ENCODE measurements at places on chromosomes 7 and 10. TPM values are rescaled to one million over a fixed set of nuclear protein-coding genes. Genes with fewer than 3 reads are reported as not detected.

Gene MRC1
- total RNA-seq = not detected

Gene CPVL
- total RNA-seq = 43.5 TPM

Gene EPHA1
- 21.6 TPM for total RNA-seq

Gene RNF148
- 0.76 TPM for total RNA-seq

Gene ABCC2
- 1.2 TPM for total RNA-seq

- H3K4me3 ChIP-seq = no peak overlapping the region
- H3K36me3 ChIP-seq = no peaks in the 10 kb centered on the region
- peak; percentile 74 for DNase-seq
- peaks cover 85% of the 10 kb centered on the region for H3K27me3 ChIP-seq
- H3K4me1 ChIP-seq = no peaks in the 10 kb centered on the region
Measured at GRCh38 chr7:44307301-44307900, 18.0 kb downstream of the CAMK2B start.

DNA sequence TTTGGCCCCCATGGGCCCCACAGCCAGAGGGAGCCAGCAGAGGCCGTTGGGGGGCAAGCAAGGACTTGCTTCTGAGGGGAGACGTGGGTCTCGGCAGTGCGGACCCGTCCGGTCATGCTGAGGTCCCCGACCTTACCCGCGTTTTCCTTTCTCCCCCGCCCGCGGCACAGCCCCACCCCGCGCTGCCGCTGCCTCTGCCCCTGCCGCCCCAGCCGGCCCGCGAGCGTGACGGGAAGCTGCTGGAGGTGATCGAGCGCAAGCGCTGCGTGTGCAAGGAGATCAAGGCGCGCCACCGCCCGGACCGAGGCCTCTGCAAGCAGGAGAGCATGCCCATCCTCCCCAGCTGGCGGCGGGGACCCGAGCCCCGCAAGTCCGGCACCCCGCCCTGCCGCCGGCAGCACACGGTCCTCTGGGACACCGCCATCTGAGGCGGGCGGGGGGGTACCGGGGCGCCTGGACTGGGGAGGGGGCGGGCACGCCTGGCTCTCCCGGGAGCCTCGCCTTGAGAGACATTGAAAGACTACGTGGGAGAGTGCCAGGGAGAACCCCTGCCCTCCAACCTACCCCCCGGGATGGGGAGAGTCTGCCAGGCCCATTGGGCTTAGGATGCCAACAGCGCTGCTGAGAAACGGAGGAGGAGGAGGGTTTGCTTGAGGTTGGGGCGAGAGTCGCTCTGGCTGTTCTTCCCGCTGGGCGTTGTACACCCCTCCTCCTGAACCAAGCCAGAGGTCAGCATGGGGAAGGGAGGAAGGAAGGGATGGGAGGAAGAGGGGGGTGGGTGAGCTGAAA, 9.9 kb downstream of the NYAP1 start:
- H3K27me3 ChIP-seq = peaks cover 30% of the 10 kb centered on the region
- peaks cover 5% of the 10 kb centered on the region for H3K36me3 ChIP-seq
- peak; percentile 34 for DNase-seq
- peak overlapping the region; percentile 22 for H3K4me3 ChIP-seq
- H3K27ac ChIP-seq = no peak overlapping the region

GRCh38 chr7:5532536-5533335, 109.1 kb upstream of the TNRC18 start:
- no peaks in the 10 kb centered on the region for H3K27me3 ChIP-seq
- peak overlapping the region; percentile 83 for H3K27ac ChIP-seq
- DNase-seq = peak; percentile 95

DNA sequence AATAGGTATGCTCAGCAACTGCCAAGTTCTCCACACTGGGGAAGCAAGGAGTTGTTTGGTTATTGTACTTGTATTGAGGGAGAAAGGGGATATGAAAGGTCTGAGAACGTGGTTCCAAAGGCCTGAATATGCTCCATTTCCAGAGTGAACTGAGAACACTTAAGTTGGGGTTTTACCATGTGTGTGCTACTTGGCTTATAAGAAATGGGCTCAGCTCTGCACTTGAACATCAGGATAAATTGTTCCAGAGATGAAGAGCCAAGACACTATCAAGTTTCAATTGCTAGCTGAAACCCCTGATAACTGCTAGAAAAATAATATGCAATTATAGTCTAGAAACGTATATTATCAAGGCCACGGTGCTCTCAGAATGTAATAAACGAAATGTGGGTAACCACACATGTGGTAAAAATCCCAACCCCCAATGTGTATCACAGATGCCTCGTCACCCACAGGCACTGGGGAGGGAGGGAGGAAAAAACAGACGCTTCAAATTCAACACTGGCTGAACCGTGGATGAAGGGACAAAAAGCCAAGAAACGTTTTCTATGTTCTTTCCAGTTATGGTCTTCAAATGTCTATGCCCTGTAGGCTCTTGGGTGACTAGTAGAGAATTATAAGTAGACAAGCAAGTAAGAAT, 16.3 kb downstream of the ELMO1 start:
- H3K27ac ChIP-seq = no peak overlapping the region
- no peaks in the 10 kb centered on the region for H3K36me3 ChIP-seq
- peaks cover 14% of the 10 kb centered on the region for H3K27me3 ChIP-seq
- H3K4me1 ChIP-seq = no peaks in the 10 kb centered on the region
- H3K4me3 ChIP-seq = no peak overlapping the region

GRCh38 chr7:39453743-39454355, 112.4 kb upstream of the YAE1 start:
- no peaks in the 10 kb centered on the region for H3K36me3 ChIP-seq
- no peak overlapping the region for H3K27ac ChIP-seq
- H3K27me3 ChIP-seq = peaks cover 22% of the 10 kb centered on the region

- no peaks in the 10 kb centered on the region for H3K27me3 ChIP-seq
- peaks cover 5% of the 10 kb centered on the region for H3K36me3 ChIP-seq
- no peak overlapping the region for H3K27ac ChIP-seq
- H3K4me1 ChIP-seq = peaks cover 21% of the 10 kb centered on the region
Measured at GRCh38 chr7:14691034-14691433, 211.5 kb downstream of the DGKB start.

DNA sequence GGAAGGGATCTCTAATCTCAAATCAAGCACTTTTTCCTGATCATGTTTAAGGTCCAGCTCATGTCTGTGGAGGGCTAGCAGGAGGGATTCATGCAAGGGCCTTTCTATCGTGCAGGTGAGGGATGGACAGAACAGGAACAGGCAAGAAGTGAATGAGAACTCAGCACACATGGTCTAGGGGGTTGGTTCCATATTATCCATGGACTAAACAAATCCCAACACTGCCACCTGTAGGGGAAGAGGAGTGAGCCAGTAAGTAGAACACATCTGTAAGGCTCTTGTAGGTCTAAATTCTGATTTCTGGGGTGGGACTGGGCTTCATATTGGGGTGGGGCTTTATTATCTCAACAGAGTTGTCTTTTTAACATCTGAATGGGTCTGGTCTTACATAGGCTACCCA, 138.0 kb upstream of the TARP start:
- no peaks in the 10 kb centered on the region for H3K36me3 ChIP-seq
- H3K27me3 ChIP-seq = peaks cover 38% of the 10 kb centered on the region
- no peak overlapping the region for H3K4me3 ChIP-seq
- peak; percentile 29 for DNase-seq
- no peaks in the 10 kb centered on the region for H3K4me1 ChIP-seq

DNA sequence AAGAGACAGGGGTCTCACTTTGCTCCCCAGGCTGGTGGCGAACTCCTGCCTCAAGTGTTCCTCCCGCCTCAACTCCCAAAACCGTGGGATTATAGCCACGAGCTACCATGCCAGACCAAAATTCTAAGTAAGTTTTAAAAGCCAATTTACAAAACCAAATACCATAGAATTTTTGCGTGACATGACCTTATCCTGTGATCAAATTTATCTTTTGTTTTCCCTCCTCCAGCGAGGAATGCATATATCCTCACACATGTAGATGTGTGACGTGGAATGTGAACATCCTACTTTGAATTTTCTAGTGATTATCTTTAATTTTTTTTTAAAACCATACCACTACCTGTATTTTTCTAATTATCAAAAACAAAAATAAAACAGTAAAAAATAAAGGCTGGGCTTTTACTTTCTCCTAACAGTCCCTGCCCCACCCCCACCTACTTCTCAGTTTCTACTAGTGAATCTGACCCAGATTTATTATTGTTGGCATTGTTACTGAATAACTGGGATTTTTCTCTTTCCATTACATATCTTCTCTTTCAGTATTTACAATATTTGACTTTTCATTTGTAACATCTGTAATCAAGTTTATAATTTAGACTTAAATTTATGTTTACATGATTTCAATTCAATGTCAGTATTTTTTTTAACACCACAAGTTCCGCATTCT, 26.0 kb downstream of the CYTH3 start:
- H3K4me1 ChIP-seq = peaks cover 30% of the 10 kb centered on the region
- H3K27ac ChIP-seq = no peak overlapping the region
- H3K36me3 ChIP-seq = no peaks in the 10 kb centered on the region
- DNase-seq = no peak

- H3K4me1 ChIP-seq = no peaks in the 10 kb centered on the region
- H3K36me3 ChIP-seq = no peaks in the 10 kb centered on the region
- no peak overlapping the region for H3K27ac ChIP-seq
- H3K27me3 ChIP-seq = no peaks in the 10 kb centered on the region
Measured at GRCh38 chr7:34486371-34486770, 171.6 kb upstream of the NPSR1 start.

- H3K36me3 ChIP-seq = peaks cover 6% of the 10 kb centered on the region
- H3K27ac ChIP-seq = no peak overlapping the region
Measured at GRCh38 chr10:100291356-100291755, 4.9 kb upstream of the BLOC1S2 start.

- no peak overlapping the region for H3K4me3 ChIP-seq
- no peaks in the 10 kb centered on the region for H3K27me3 ChIP-seq
- DNase-seq = no peak
- no peaks in the 10 kb centered on the region for H3K36me3 ChIP-seq
Measured at GRCh38 chr10:51300617-51301304, 226.5 kb downstream of the PRKG1 start.

GRCh38 chr7:92336662-92337340, 91.0 kb downstream of the ANKIB1 start:
- no peaks in the 10 kb centered on the region for H3K36me3 ChIP-seq
- H3K4me1 ChIP-seq = no peaks in the 10 kb centered on the region
- no peak overlapping the region for H3K4me3 ChIP-seq
- H3K27me3 ChIP-seq = no peaks in the 10 kb centered on the region
- no peak for DNase-seq
- H3K27ac ChIP-seq = no peak overlapping the region

DNA sequence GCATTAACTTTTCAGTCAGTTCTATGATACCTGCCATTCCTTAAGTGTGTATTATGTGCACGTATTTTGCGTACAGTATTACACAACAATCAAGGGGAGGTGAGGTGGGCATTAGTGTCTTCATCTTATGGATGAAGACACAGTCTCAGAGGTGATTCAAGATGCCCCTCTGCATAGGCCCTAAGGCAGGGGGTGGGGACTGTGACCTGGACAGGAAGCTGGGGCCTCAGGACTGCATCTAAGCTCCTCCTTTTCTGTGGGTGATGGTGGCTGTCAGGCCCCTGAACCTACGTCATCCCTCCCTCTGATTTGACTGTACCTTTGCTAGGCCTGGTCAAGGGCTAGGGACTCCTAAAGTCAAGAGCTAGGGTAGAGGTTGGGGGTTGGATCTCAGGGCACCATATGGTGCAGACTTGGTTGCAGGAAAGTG, 38.9 kb downstream of the HK1 start:
- H3K4me1 ChIP-seq = peaks cover 30% of the 10 kb centered on the region
- H3K36me3 ChIP-seq = peaks cover 28% of the 10 kb centered on the region
- H3K4me3 ChIP-seq = peak overlapping the region; percentile 99
- peak; percentile 31 for DNase-seq

- no peaks in the 10 kb centered on the region for H3K36me3 ChIP-seq
- no peaks in the 10 kb centered on the region for H3K27me3 ChIP-seq
- no peak overlapping the region for H3K4me3 ChIP-seq
- DNase-seq = no peak
- H3K4me1 ChIP-seq = no peaks in the 10 kb centered on the region
- H3K27ac ChIP-seq = no peak overlapping the region
Measured at GRCh38 chr10:88347597-88348304, 235.4 kb downstream of the RNLS start.

DNA sequence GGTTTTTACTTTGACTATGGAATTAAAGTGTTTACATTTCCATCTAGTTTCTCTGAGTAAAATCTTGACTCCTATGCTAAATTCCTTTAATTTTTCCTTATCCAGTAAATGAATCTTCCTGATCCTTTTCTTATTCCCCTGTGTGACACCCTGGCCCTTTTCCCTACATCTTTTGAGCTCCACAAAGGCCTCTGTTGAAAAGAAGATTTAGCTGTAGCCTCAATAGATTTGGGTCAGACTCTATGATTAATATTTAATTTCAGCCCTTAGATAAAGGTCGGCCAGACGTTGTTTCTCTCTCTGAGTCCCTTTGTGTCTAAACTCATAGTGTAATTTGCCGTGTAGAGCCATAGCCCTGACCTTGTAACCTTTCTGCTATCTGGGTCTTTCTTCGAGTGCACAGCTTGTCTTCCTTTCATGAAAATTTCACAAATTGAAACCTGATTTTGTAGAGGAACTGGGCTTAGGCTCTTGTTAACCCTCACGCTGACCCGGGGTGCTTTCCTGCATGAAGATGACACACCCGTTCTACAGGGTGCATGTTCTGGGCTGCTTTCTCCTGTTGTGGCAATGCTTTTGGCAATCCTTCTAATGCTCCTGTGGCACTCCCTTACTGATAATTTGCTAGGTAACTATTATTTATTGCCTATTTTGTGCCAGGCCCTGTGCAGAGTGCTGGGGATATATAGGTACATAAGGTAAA, 21.2 kb downstream of the LSMEM1 start:
- no peaks in the 10 kb centered on the region for H3K36me3 ChIP-seq
- no peak overlapping the region for H3K27ac ChIP-seq
- peaks cover 10% of the 10 kb centered on the region for H3K4me1 ChIP-seq
- H3K27me3 ChIP-seq = peaks cover 11% of the 10 kb centered on the region

GRCh38 chr10:30598105-30598776, 31.3 kb downstream of the LYZL2 start:
- no peaks in the 10 kb centered on the region for H3K36me3 ChIP-seq
- H3K4me1 ChIP-seq = peaks cover 11% of the 10 kb centered on the region
- no peak overlapping the region for H3K4me3 ChIP-seq
- H3K27ac ChIP-seq = no peak overlapping the region

DNA sequence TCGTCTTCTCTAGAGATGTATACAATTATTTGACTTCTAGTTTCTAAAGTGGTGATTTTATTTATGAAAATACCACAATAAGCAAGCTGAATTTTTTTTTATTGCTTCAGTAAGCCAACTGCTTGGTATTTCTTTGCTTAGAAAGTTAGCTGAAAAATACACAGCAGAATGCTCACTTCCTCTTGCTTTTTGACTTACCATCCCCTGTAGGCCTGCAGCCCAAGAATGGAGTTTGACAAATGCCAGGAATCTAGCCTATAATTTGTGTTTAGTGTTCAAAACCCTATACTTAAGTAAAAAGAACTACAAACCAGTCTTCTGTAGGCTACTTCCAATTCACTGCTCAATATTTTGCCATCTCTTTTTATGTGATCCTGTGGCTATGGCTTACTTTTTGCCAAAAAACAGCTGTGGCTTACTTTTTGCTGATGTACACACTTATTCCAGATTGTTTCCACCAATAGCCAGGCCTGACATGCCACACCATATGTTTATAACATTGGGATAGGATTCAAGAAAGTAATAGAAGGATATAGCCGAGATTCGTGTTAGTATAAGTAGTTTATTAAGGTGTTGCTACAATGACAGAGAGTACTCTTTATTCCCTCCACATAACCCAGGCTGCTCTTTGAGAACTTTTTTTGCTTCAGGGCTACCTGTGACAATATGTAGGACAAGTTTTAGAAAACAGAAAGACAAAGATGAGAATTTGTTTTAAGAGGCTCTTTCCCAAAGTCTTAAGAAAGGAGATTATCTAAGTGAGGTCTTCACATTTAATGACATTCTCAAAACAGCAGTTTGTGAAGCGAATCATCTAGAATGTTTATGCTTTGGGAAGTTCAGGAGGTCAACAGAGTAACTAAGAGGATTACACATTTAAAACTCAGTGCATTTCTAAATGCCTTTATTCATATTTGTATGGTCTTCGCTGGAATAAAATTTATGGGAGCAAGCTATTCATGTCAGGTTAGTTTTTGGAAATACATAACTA, 263.9 kb upstream of the FZD1 start:
- no peaks in the 10 kb centered on the region for H3K27me3 ChIP-seq
- H3K36me3 ChIP-seq = no peaks in the 10 kb centered on the region
- no peaks in the 10 kb centered on the region for H3K4me1 ChIP-seq
- no peak for DNase-seq
- H3K4me3 ChIP-seq = no peak overlapping the region

Measured in Calu3 (cell line).